Mesothelial cell of epicardium (in vitro differentiated cells): ENCODE measurements at places on chromosomes 16 and 17. TPM values are rescaled to one million over a fixed set of nuclear protein-coding genes. Genes with fewer than 3 reads are reported as not detected.

TMIGD1 gene
- not detected in 3 replicates for total RNA-seq

CD300LB gene
- not detected in 3 replicates for total RNA-seq

GRCh38 chr16:28597692-28598261 lies 927 bp upstream of the SULT1A2 start:
- no peak for DNase-seq

CHST4 gene
- not detected in 3 replicates for total RNA-seq

CIBAR2 gene
- total RNA-seq = not detected in 3 replicates
